H1 (cell line): ENCODE measurements at places on chromosomes 5 and 9.

- no peak for DNase-seq
Observed at GRCh38 chr9:132506977-132507669, 75.3 kb upstream of the BARHL1 start.

- no peak for DNase-seq
Observed at GRCh38 chr5:9547122-9547947, 1.5 kb upstream of the SEMA5A start.

DNA sequence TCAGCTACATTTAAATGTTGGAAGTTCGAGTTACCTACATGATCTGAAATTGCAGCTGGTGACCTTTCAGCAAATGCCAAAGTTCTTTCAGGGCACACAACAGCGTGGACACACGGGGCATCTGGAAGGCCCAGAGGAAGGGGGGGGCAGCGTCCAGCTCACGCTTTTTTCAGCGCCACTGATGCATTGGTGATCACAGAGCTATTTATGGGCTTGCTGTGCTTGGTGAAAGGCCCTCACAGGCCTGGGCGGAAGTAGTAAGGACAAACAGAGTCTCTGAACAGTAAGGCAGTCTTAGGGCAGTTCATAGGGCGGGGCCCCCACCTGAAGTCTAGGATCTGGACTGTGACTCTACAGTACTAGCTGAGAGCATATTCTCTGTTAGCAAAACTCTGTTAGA is 6.6 kb upstream of the FBP2 start:
- no peak for DNase-seq

GRCh38 chr5:127176769-127177168 is 103.5 kb upstream of the C5orf63 start:
- DNase-seq = no peak

- no peak for DNase-seq
Observed at GRCh38 chr9:106420511-106420944, 442.4 kb upstream of the ZNF462 start.

GRCh38 chr5:60402161-60402785 is 297.7 kb downstream of the DEPDC1B start:
- DNase-seq = no peak

- DNase-seq = no peak
Observed at GRCh38 chr5:176381423-176381822, 7.0 kb downstream of the NOP16 start.

GRCh38 chr5:60332244-60333004 is 367.5 kb downstream of the DEPDC1B start:
- no peak for DNase-seq

DNA sequence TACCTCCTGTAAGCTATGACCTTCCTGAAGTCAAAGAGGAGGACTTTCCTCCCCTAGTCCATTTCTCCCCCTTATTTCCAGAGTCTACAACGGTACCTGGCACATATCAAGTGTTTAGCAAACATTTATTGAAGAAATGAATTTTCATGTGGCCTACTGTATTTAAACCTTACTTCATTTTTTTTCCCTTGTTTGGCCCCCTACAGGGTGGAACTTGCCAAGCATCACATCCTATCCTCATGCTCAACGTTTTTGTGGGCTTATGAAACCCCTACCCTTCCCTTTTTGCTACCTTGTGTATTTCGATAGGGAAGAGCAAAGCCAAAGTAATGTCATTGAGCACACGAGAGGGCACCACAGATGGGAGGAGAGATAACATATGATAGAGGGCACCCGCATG is 1857.8 kb upstream of the WWC1 start:
- no peak for DNase-seq

- no peak for DNase-seq
Observed at GRCh38 chr9:120863833-120864232, 13.2 kb downstream of the PHF19 start.

DNA sequence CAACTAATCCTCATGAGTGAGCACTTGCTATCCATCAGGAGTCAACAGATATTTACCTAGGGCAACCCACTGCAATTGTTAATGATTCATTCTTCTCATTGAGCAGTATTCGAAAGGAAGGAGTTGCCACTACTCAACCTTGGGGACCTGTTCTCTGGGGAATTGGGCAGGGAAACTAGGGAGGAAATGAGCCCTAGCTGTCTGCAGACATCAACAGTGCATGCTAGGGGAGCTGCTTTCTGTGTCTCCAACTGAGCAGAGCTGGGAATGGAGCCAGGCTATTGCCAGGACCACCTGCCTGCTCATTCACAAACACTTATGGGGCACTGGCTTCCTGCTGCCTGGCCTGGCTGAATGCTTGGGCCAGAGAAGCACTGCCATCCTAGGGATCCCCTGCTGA is 183.4 kb downstream of the TMEM38B start:
- DNase-seq = no peak
